Common myeloid progenitor, CD34-positive (primary cell): ENCODE measurements at places on chromosomes 13 and 19.

GRCh38 chr13:112721198-112722104 lies 31.6 kb downstream of the ATP11A start:
- H3K27ac ChIP-seq = no peak overlapping the region
- no peaks in the 10 kb centered on the region for H3K36me3 ChIP-seq
- H3K27me3 ChIP-seq = no peaks in the 10 kb centered on the region
- H3K4me1 ChIP-seq = peaks cover 29% of the 10 kb centered on the region
- H3K4me3 ChIP-seq = no peak overlapping the region
- DNase-seq = no peak

GRCh38 chr19:45099467-45100191 lies 6.7 kb downstream of the PPP1R37 start:
- H3K4me1 ChIP-seq = peaks cover 23% of the 10 kb centered on the region
- DNase-seq = no peak
- no peak overlapping the region for H3K4me3 ChIP-seq
- H3K36me3 ChIP-seq = peaks cover 2% of the 10 kb centered on the region
- no peak overlapping the region for H3K27ac ChIP-seq

DNA sequence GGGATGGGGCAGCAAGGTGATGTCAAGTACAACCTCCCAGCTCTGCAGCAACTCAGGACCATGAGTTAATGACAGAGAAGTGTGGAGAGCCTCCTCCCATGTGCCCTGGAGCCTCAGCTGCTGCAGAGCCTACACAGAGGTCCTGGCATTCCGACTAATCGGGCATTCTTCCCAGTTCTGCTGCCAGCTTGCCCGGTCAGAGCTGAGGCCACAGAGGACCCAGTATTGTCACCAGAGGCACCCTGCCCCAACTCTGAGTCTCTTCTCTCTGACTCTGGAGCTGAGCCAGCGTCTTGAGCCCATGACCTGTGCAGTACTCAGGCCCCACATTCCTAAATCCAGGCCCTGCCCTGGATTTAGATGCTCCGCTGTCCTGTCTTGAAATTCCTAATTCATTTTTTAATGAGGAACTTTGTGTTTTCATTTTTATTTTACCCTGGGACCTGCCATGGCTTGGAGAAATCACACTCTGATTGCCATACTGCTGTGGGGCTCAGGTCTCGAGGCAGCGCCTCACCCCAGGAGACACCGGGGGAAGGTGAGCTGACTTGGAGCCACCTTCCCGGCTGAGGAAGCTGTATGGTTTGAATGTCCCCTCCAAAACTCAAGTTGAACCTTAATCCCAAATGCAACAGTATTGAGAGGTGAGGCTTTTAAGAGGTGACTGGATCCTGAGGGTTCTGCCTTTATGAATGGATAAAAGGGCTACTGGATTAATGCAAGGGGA lies 144.9 kb upstream of the ZNF507 start:
- no peaks in the 10 kb centered on the region for H3K36me3 ChIP-seq
- no peak overlapping the region for H3K4me3 ChIP-seq
- no peaks in the 10 kb centered on the region for H3K27me3 ChIP-seq
- no peak overlapping the region for H3K27ac ChIP-seq
- no peak for DNase-seq

DNA sequence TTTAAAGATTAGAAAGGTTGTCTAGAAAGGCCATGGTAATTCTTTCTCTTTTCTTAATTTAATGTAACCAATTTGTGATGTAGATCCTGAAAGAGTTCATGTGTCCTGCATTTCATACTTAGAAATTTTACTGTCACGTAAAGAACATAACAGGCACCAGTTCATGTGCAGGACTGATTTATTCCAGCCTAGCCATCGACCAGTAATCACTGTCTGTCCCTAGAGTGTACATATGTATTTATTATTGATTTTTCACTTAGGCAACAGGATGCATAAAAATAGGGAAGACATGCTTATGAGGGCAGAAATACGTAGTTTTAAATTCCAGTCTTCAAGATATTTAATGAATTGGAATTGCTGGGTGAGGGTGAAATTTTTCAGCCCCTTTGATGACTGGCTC lies 37.6 kb downstream of the TDRD12 start:
- DNase-seq = no peak
- no peaks in the 10 kb centered on the region for H3K4me1 ChIP-seq
- no peak overlapping the region for H3K27ac ChIP-seq
- no peaks in the 10 kb centered on the region for H3K27me3 ChIP-seq
- no peak overlapping the region for H3K4me3 ChIP-seq
- no peaks in the 10 kb centered on the region for H3K36me3 ChIP-seq

- H3K4me1 ChIP-seq = peaks cover 12% of the 10 kb centered on the region
- no peaks in the 10 kb centered on the region for H3K27me3 ChIP-seq
- no peak for DNase-seq
Measured at GRCh38 chr19:42193706-42194105, 23.8 kb downstream of the DEDD2 start.

DNA sequence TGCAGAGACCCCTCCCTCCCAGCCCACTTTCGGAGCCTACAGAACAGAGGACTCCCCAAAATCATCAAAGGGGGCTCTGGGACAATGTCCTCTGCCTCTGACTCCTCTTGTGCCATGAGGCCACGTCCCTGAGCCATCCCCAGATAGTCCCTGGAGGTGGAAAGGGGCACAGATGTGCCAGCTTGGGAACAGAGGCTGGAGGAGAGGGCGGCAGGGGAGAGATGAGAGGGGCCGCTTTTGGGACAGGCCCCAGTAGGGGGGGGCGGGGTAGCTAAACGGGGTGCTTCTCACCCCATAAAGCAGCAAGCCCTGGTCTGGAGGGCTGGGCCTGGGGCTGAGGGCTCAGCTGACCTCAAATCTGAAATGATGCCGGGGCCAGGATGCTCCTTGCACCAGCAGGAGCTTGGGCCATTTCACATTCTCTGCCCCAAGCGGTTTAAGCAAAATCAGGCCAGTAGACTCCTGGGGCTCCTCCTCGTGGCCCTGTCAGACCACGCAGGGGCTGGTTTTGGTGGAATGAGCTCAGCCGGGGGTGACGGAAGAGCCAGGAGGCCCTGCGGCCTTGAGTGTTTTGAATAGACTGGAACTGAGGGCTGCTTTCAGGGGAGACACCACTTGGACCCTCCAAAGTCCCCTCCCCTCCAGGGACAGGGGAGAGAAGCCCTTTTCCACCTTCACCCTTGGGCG lies 27.1 kb downstream of the ONECUT3 start:
- H3K4me3 ChIP-seq = no peak overlapping the region
- H3K4me1 ChIP-seq = peaks cover 7% of the 10 kb centered on the region
- no peak overlapping the region for H3K27ac ChIP-seq
- H3K36me3 ChIP-seq = no peaks in the 10 kb centered on the region
- peaks cover 92% of the 10 kb centered on the region for H3K27me3 ChIP-seq
- DNase-seq = peak; percentile 80

DNA sequence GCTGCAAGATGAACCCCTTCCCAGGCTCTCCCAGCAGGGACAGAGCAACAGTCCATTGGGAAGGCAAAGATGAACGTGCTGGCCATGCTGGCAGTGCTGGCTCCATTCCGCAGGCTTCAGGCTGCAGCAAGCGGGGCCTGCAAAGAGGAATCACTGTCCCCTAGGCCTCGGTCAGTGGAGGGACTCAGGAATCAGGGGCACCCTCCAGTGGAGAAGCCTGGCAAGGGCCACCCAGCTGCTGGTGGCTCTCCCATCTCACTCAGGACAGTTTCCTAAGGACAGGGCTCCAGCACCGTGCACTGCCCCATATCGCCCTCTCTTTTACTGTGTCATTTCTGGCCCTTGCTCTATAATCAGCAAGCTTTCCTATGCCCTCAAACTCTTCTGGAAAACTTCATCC lies 498.6 kb downstream of the EFNB2 start:
- no peak overlapping the region for H3K27ac ChIP-seq
- no peak overlapping the region for H3K4me3 ChIP-seq
- no peaks in the 10 kb centered on the region for H3K27me3 ChIP-seq
- DNase-seq = no peak
- no peaks in the 10 kb centered on the region for H3K4me1 ChIP-seq

- H3K4me3 ChIP-seq = no peak overlapping the region
- H3K36me3 ChIP-seq = no peaks in the 10 kb centered on the region
- no peak for DNase-seq
- no peaks in the 10 kb centered on the region for H3K27me3 ChIP-seq
- H3K27ac ChIP-seq = no peak overlapping the region
Measured at GRCh38 chr13:79434556-79434955, 28.5 kb upstream of the RBM26 start.

- H3K27ac ChIP-seq = no peak overlapping the region
- H3K36me3 ChIP-seq = no peaks in the 10 kb centered on the region
- no peak overlapping the region for H3K4me3 ChIP-seq
- no peaks in the 10 kb centered on the region for H3K27me3 ChIP-seq
- DNase-seq = peak; percentile 55
Measured at GRCh38 chr13:44739539-44739938, 163.4 kb upstream of the TSC22D1 start.

- H3K27me3 ChIP-seq = peaks cover 32% of the 10 kb centered on the region
- DNase-seq = no peak
- no peak overlapping the region for H3K4me3 ChIP-seq
- no peak overlapping the region for H3K27ac ChIP-seq
Measured at GRCh38 chr13:110431425-110432294, 124.6 kb downstream of the COL4A2 start.

DNA sequence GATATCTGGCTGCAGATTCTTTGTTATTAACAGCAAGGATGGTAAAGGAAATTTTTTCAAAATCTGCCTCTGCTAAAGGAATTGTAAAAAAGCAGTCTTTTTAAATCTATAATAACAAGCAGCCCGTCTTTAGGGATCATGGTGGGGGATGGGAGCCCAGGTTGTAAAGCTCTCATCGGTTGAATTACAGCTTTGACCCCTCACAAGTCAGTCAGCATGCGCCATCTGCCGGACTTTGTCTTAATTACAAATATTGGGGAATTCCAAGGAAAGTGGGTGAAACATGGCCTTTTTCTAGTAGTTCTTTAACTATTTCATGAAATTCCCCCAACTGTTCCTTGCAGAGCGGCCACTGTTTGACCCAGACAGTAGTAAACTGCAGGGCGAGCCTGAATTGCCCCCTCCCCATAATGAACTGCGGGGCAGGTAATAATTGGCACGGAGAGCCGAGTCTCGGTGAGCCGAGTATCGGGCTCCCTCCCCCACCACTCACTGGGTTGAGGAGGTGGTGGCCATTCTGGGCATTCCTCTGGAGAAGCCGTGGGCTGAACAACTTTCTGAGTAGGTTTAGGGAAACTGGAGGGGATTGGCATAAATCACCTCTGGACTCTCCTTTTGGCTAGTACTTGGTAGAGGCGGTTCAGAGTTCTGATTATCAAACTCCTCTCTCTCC lies 11.6 kb downstream of the ZNF578 start:
- no peak overlapping the region for H3K4me3 ChIP-seq
- no peaks in the 10 kb centered on the region for H3K27me3 ChIP-seq
- no peak overlapping the region for H3K27ac ChIP-seq

- no peaks in the 10 kb centered on the region for H3K27me3 ChIP-seq
- H3K4me3 ChIP-seq = no peak overlapping the region
- peaks cover 55% of the 10 kb centered on the region for H3K36me3 ChIP-seq
Measured at GRCh38 chr19:35723671-35724070, 5.9 kb downstream of the KMT2B start.

GRCh38 chr13:33633701-33634545 lies 184.0 kb upstream of the RFC3 start:
- no peaks in the 10 kb centered on the region for H3K27me3 ChIP-seq
- no peaks in the 10 kb centered on the region for H3K4me1 ChIP-seq
- H3K36me3 ChIP-seq = no peaks in the 10 kb centered on the region

DNA sequence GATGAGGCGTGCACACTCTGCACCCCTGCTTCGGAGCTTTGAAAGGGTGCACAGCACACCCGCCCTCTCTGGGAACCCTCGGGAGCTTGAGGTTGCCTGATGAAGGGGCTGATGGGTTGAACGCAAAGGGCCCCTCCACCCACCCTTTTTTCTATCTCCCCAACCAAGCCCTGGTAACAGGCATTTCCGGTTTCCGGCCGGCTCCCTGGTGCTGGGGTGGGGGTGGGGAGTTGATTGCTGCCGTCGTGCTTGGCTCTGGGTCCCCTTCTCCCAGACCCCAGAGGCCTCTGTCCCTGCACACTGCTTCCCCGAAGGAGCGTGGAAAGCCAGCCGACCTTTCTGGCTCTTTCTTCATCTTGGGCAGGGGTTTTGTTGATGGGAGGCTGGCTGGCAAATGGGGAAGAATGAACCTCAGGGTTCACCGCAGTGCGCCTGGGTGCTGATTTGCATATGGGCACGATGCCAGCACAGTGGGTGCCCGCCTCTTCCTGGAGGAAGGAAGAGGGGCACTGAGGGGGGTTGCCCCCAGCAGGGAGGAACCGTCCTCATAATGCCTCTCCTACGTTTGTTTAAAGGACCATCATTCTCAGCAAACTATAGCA lies 29.1 kb downstream of the VAV1 start:
- peak overlapping the region; percentile 72 for H3K27ac ChIP-seq
- no peaks in the 10 kb centered on the region for H3K27me3 ChIP-seq
- peaks cover 40% of the 10 kb centered on the region for H3K4me1 ChIP-seq
- H3K4me3 ChIP-seq = peak overlapping the region; percentile 11

- H3K4me1 ChIP-seq = peaks cover 5% of the 10 kb centered on the region
- no peak overlapping the region for H3K27ac ChIP-seq
- H3K4me3 ChIP-seq = no peak overlapping the region
- H3K36me3 ChIP-seq = no peaks in the 10 kb centered on the region
- no peak for DNase-seq
Measured at GRCh38 chr13:106475852-106476251, 59.6 kb downstream of the EFNB2 start.

- no peak overlapping the region for H3K4me3 ChIP-seq
- DNase-seq = no peak
- H3K27me3 ChIP-seq = no peaks in the 10 kb centered on the region
- H3K36me3 ChIP-seq = no peaks in the 10 kb centered on the region
- no peak overlapping the region for H3K27ac ChIP-seq
- H3K4me1 ChIP-seq = no peaks in the 10 kb centered on the region
Measured at GRCh38 chr13:26956522-26957142, 196.0 kb upstream of the GPR12 start.

- DNase-seq = no peak
- no peak overlapping the region for H3K4me3 ChIP-seq
- no peaks in the 10 kb centered on the region for H3K36me3 ChIP-seq
- H3K27ac ChIP-seq = no peak overlapping the region
Measured at GRCh38 chr13:111387026-111387871, 66.8 kb downstream of the TEX29 start.

DNA sequence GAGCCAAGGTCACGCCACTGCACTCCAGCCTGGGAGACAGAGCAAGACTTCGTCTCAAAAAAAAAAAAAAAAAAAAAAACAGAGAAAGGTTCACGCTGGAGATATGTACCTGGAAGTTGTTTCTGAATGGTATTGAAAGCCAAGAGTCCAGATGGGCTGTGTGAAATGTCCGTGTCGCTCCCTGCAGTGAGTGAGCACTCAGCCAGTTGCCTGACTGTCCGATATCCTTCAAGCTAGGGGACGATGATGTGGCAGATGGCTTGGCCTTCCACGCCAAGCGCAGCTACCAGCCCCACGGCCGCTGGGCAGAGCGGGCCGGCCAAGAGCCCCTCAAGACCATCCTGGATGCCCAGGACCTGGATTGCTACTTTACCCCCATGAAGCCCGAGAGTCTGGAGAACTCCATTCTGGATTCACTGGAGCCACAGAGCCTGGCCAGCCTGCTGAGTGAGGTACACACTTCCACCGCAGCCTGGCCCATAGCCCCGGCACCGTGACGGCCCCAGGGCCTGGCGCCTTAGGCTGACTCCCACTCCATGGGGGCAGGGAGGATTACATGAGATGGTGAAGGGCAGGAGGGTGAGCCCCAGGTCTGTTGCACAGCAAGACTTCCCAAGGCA lies 11.7 kb upstream of the OVOL3 start:
- no peak overlapping the region for H3K4me3 ChIP-seq
- DNase-seq = no peak
- H3K36me3 ChIP-seq = peaks cover 45% of the 10 kb centered on the region
- H3K27ac ChIP-seq = no peak overlapping the region

- no peak for DNase-seq
- H3K4me1 ChIP-seq = no peaks in the 10 kb centered on the region
- H3K4me3 ChIP-seq = no peak overlapping the region
- H3K27me3 ChIP-seq = no peaks in the 10 kb centered on the region
- peaks cover 96% of the 10 kb centered on the region for H3K36me3 ChIP-seq
Measured at GRCh38 chr19:1423436-1424191, 14.6 kb upstream of the RPS15 start.
